ENCODE measurements at places on chromosomes 12 and 14.

GRCh38 chr12:48285751-48286650 is 64.7 kb downstream of the ZNF641 start:
- no peak overlapping the region for H3K4me3 ChIP-seq
- H3K36me3 ChIP-seq = no peaks in the 10 kb centered on the region
- H3K27me3 ChIP-seq = no peaks in the 10 kb centered on the region
- H3K4me1 ChIP-seq = no peaks in the 10 kb centered on the region
- no peak for DNase-seq

DNA sequence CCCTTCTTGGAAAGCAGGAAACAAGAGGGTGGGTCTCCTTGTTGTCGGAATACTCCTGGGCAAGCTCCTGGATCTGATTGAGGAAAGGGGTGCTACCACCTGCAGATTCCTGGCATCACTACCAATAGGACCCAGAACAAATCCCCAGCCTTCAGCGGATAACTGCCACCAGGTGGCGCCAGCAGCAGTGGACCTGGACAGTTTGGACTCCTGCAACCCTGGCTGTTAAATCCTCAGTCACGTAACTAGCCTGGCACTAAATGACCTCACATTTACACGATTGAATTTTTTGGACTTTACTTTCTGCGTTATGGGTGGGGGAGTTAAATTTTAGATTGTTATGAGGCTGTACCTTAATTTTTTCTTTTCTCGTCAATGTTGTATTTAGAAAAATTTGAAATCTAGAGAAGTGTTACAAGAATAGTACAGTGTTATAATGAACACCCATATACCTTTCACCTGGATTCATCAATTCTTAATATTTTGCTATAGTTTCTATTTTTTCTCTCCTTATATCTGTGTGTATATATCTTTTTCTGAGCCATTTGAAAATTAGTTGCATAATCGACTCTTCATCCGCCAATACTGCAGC is 95.6 kb downstream of the GAS2L3 start:
- H3K27me3 ChIP-seq = no peaks in the 10 kb centered on the region
- H3K36me3 ChIP-seq = no peaks in the 10 kb centered on the region
- H3K27ac ChIP-seq = no peak overlapping the region
- no peaks in the 10 kb centered on the region for H3K4me1 ChIP-seq

GRCh38 chr12:90940872-90941499 is 14.0 kb downstream of the CCER1 start:
- DNase-seq = peak; percentile 67
- no peaks in the 10 kb centered on the region for H3K36me3 ChIP-seq
- no peaks in the 10 kb centered on the region for H3K27me3 ChIP-seq
- no peak overlapping the region for H3K4me3 ChIP-seq
- no peaks in the 10 kb centered on the region for H3K4me1 ChIP-seq

DNA sequence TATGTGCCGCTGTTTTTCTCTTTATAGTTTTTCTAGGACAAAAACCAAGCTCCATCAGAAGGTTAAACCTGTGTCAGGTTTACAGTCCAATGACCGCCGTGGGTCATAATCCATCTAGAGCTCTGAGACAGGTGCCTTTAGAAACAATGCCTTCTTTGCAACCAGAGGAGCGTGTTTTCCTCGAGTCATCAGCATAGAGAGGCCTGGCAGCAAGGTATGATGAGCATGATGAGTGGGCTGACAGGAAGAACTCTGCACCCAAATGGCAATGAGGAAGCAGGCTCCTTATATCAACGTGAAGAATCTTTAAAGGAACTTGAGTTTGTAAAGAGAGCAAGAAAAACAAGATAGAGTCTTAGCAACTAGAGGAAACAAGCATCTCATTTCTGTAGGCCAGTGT is 60.5 kb upstream of the NUDT4 start:
- DNase-seq = no peak
- H3K4me1 ChIP-seq = peaks cover 14% of the 10 kb centered on the region
- H3K27me3 ChIP-seq = no peaks in the 10 kb centered on the region
- H3K4me3 ChIP-seq = no peak overlapping the region
- H3K36me3 ChIP-seq = no peaks in the 10 kb centered on the region
- H3K27ac ChIP-seq = no peak overlapping the region

DNA sequence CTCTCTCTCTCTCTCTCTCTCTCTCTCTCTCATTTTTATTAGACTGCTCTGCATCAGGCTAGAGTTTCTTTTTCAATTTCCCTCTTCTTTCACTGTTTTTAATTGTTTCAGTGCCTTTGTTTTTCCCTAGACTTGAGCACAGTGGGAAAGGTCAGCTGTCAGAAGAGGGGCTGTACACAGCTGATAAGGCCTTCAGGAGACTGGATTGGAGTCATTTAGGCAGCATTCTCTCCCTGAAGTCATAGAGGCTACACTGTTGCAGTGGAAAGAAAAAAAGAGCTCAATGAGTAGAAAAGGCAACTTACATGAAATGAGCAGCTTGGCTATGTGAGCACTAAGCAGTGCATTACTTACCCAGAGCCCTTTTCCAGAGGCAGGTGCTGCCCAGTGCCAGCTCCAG is 456.9 kb downstream of the NRXN3 start:
- no peaks in the 10 kb centered on the region for H3K36me3 ChIP-seq
- no peaks in the 10 kb centered on the region for H3K27me3 ChIP-seq
- no peak for DNase-seq
- no peak overlapping the region for H3K4me3 ChIP-seq
- no peak overlapping the region for H3K27ac ChIP-seq

DNA sequence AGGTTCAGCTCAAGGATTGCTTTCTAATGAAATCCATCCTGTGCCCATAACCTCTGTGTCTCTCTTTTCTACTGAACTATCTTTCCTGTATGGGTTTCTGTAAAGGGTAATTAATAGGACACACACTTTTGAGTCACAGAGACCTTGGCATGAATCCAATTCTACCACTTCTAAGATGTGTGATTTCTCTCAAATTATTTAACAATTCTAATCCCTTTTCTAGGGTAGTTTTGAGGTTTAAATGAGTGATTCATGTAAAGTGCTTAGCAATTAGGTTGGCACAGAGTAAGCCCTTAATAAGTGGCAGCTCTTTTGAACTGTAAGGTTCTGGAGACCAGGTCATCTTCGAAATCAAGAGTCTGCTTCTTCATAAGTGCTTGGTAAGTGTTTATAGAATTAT is 202.7 kb downstream of the RASSF9 start:
- no peaks in the 10 kb centered on the region for H3K4me1 ChIP-seq
- no peak overlapping the region for H3K27ac ChIP-seq
- no peaks in the 10 kb centered on the region for H3K27me3 ChIP-seq
- no peaks in the 10 kb centered on the region for H3K36me3 ChIP-seq
- no peak overlapping the region for H3K4me3 ChIP-seq

GRCh38 chr12:25401547-25402345 is 151.0 kb upstream of the KRAS start:
- H3K27me3 ChIP-seq = no peaks in the 10 kb centered on the region
- no peak overlapping the region for H3K27ac ChIP-seq
- no peaks in the 10 kb centered on the region for H3K36me3 ChIP-seq
- no peak overlapping the region for H3K4me3 ChIP-seq
- H3K4me1 ChIP-seq = no peaks in the 10 kb centered on the region
- DNase-seq = no peak

DNA sequence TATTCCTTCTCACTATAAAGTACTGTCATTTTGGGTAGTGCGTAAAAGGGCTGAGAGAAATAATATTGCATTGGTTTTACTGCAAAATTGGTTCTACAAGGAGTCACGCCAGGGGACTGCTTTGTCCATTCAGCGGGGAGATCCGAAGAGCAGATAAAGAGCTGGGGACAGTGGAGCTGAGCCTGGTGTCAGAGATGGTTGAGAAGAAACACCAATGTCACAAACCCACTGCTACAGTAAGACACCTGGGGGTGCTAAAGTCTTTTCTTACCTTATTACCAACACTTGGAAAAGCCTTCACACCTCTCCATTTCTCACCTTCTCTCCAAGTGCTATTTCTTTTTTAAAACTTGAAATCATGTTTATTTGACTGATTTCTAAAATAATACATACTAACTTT is 14.1 kb downstream of the IL31 start:
- no peaks in the 10 kb centered on the region for H3K4me1 ChIP-seq
- no peak overlapping the region for H3K4me3 ChIP-seq
- H3K27me3 ChIP-seq = no peaks in the 10 kb centered on the region
- no peak for DNase-seq
- H3K36me3 ChIP-seq = no peaks in the 10 kb centered on the region

- H3K36me3 ChIP-seq = no peaks in the 10 kb centered on the region
- no peaks in the 10 kb centered on the region for H3K4me1 ChIP-seq
- H3K27me3 ChIP-seq = no peaks in the 10 kb centered on the region
- H3K4me3 ChIP-seq = no peak overlapping the region
- H3K27ac ChIP-seq = no peak overlapping the region
- no peak for DNase-seq
Measured at GRCh38 chr14:90356925-90357324, 25.2 kb upstream of the NRDE2 start.

DNA sequence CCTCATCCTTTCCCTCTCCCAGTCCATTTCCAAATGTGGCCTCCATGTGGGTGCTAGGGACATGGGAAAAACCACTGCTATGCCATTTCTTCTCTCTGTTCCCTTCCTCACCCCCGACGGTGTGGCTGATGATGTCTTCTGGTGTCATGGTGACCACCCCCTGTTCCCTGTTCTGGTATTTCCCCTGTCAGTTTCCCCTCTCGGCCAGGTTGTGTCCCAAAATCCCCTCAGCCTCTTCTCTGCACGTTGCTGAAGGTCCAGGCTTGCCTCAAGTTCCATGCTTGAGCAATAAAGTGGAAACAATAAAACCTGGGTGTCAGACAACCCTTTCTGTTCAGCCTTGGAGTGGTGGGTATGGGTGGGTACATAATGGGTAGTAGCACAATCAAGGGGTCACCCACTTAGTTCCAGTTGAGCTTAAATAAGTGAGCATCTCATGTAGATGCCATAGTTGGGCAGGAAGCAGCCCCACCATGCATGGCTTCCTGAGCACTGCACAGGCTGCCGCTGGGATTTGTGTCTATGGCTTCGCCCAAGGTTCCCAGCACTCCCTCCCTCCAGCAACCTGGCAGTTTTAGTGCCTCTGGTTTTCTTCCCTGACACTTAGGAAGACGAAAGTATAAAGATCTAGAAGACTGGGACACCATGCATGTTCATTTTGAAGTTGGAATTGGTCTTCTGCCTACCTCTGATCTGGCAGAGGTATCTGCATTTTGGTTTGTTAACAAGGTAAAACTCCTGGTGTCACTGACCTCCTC is 8.7 kb upstream of the ITFG2 start:
- peaks cover 50% of the 10 kb centered on the region for H3K36me3 ChIP-seq
- DNase-seq = no peak
- H3K27ac ChIP-seq = peak overlapping the region; percentile 84
- no peaks in the 10 kb centered on the region for H3K4me1 ChIP-seq

GRCh38 chr12:11808931-11809330 is 159.5 kb downstream of the ETV6 start:
- no peak overlapping the region for H3K27ac ChIP-seq
- H3K4me3 ChIP-seq = no peak overlapping the region
- no peak for DNase-seq
- H3K36me3 ChIP-seq = no peaks in the 10 kb centered on the region
- peaks cover 33% of the 10 kb centered on the region for H3K4me1 ChIP-seq
- H3K27me3 ChIP-seq = no peaks in the 10 kb centered on the region

DNA sequence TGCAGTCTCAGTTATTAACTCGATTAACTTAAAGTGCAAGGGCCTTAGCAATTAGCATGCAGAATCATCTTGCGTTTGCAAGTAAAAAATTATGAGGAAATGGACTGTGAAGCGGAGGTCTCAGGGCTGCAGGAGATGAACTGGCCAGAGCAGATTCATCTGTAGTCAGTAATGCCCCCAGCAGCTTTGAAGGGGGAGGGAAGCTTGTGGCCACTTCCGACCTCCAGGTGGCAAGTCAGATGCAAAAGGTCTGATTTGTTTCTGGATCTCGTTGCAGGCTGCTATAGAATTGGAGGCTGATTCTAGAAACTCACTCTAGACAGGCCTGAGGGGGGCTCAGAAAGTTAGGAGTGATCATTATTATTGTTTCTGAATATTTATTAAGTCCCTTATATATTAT is 107.4 kb upstream of the RGS6 start:
- H3K4me3 ChIP-seq = no peak overlapping the region
- H3K27ac ChIP-seq = no peak overlapping the region
- no peaks in the 10 kb centered on the region for H3K36me3 ChIP-seq
- DNase-seq = no peak
- no peaks in the 10 kb centered on the region for H3K4me1 ChIP-seq

- no peak overlapping the region for H3K4me3 ChIP-seq
- H3K27ac ChIP-seq = no peak overlapping the region
- peaks cover 16% of the 10 kb centered on the region for H3K27me3 ChIP-seq
- H3K4me1 ChIP-seq = peaks cover 10% of the 10 kb centered on the region
- no peaks in the 10 kb centered on the region for H3K36me3 ChIP-seq
Measured at GRCh38 chr14:76759589-76759988, 1.7 kb upstream of the VASH1 start.

- no peak overlapping the region for H3K4me3 ChIP-seq
- no peaks in the 10 kb centered on the region for H3K27me3 ChIP-seq
- H3K4me1 ChIP-seq = no peaks in the 10 kb centered on the region
- no peaks in the 10 kb centered on the region for H3K36me3 ChIP-seq
- H3K27ac ChIP-seq = no peak overlapping the region
- no peak for DNase-seq
Measured at GRCh38 chr12:108297895-108298760, 41.0 kb downstream of the CMKLR1 start.

- no peaks in the 10 kb centered on the region for H3K27me3 ChIP-seq
- H3K4me1 ChIP-seq = peaks cover 54% of the 10 kb centered on the region
- peak within 1 kb of the TSS; percentile 83 for H3K4me3 ChIP-seq
- peaks cover 4% of the 10 kb centered on the region for H3K36me3 ChIP-seq
- peak; percentile 95 for DNase-seq
Measured at GRCh38 chr14:52068615-52069306, at the start of gene NID2. Gene NID2, minus strand, starts transcription at chr14:52069059. Its CDS starts 65 bp downstream, at chr14:52068994.

GRCh38 chr14:73712540-73713180 is 1.5 kb downstream of the PNMA1 start:
- peak overlapping the region; percentile 62 for H3K4me3 ChIP-seq
- H3K27ac ChIP-seq = no peak overlapping the region
- H3K4me1 ChIP-seq = peaks cover 4% of the 10 kb centered on the region

GRCh38 chr12:80598004-80598606 is 109.3 kb upstream of the MYF6 start:
- H3K36me3 ChIP-seq = no peaks in the 10 kb centered on the region
- no peak overlapping the region for H3K27ac ChIP-seq
- H3K27me3 ChIP-seq = no peaks in the 10 kb centered on the region
- peak; percentile 29 for DNase-seq
- no peaks in the 10 kb centered on the region for H3K4me1 ChIP-seq

- no peaks in the 10 kb centered on the region for H3K4me1 ChIP-seq
- no peak for DNase-seq
- no peaks in the 10 kb centered on the region for H3K27me3 ChIP-seq
- no peaks in the 10 kb centered on the region for H3K36me3 ChIP-seq
- H3K4me3 ChIP-seq = no peak overlapping the region
Measured at GRCh38 chr14:101598159-101598558, 36.9 kb downstream of the DIO3 start.

- H3K4me3 ChIP-seq = no peak overlapping the region
- no peaks in the 10 kb centered on the region for H3K4me1 ChIP-seq
- H3K27me3 ChIP-seq = peaks cover 52% of the 10 kb centered on the region
- H3K27ac ChIP-seq = no peak overlapping the region
Measured at GRCh38 chr14:101704140-101704539, 57.4 kb upstream of the PPP2R5C start.

- no peak for DNase-seq
- H3K4me1 ChIP-seq = peaks cover 11% of the 10 kb centered on the region
- peaks cover 5% of the 10 kb centered on the region for H3K36me3 ChIP-seq
- H3K27ac ChIP-seq = no peak overlapping the region
Measured at GRCh38 chr12:1108276-1108675, 117.3 kb downstream of the ERC1 start.
